ENCODE measurements at places on chromosomes 7 and 10.

GRCh38 chr10:74039561-74040145, 41.7 kb downstream of the VCL start:
- DNase-seq, result no peak

DNA sequence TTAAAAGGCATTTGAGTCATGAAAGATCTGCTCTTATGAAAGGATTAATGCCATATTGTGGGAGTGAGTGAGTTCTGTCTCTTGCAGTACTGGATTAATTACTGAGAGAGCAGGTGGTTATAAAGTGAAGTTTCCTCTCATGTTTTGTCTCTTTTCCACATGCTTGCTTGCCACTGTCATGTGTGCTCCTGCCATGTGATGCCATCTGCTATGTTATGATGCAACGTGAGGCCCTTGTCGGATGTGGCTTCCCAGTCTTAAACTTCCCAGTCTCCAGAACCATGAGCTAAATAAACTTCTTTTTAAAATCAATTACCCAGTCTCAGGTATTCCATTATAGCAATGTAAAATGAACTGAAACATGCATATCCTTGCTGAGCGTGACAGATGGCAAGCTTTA, 22.7 kb upstream of the TCTN3 start:
- DNase-seq, result no peak

DNA sequence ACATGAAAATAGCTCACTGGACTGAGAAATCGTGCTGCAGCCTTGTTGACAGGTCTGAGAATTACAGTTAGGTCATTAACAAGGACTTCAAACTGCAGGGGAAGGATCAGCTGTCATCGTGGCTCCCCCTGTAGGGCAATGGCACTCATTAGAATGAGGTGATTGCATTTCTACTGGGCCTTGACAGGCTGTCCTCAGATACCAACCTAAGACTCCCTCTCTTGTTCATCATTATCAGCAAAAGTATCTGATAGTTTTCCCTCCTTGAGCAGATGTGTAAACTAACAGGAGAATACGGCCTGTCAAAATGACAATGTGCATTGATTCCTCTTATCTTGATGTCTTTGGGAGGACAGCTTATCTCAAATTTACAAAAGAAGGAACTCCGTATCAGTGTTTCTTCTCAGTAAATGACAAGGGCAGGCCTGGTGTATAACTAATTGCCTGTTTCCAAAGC, 648.5 kb upstream of the LRRN3 start:
- DNase-seq, result no peak

- DNase-seq, result no peak
Measured at GRCh38 chr7:69450456-69450855, 147.8 kb upstream of the AUTS2 start.

DNA sequence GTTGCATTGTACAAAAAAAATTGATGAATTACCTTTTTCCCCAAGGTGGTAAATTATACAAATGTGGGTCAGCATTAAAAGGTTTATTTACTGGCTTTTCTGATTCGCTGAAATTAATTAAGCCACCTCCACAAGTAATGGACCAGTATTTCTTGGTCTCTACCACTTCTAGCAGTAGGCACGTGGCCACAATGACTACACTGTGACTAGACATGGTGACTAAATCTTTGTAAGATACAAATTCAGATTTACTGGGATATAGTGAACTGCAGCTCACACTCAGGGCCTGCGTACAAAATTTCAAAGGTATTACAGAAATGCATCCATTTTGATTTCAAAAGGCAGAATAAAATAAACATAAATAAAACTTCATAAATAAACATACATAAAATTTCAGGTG, 10.9 kb downstream of the HPSE2 start:
- no peak for DNase-seq

- DNase-seq, result peak; percentile 60
Measured at GRCh38 chr10:62456611-62457101, 82.5 kb downstream of the ZNF365 start.

Measured in stimulated activated naive B cell treated with anti-CD40 and anti-IgM and Interleukin-4, amounts not matched to agents 10 μg/mL and 1 μg/mL and 100 μg/mL, for 72 hours (primary cell).